ENCODE measurements at places on chromosomes 2 and 18.

DNA sequence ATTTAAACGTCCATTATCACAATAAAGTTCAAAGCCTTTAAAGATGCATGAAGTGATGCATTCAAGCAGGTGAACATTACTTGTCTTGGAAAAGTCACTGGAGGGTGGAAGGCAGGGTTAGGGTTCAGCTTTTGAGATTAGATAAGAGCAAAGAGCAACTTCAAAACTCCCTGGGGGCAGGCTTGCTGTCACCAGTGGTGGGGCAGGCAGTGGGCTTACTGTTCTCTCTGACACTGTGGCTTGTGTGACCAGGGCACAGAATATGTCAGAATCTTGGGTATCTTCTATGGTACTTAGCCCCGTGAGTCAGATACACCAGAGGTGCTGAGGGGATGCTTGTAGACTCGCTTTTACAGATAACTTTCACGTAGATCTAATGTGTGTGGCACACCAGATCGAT, 52.8 kb downstream of the WIPF1 start:
- no peak for DNase-seq

- DNase-seq: peak; percentile 64
These were observed 18.0 kb downstream of the ZC3H15 start for GRCh38 chr2:186503827-186504606.

DNA sequence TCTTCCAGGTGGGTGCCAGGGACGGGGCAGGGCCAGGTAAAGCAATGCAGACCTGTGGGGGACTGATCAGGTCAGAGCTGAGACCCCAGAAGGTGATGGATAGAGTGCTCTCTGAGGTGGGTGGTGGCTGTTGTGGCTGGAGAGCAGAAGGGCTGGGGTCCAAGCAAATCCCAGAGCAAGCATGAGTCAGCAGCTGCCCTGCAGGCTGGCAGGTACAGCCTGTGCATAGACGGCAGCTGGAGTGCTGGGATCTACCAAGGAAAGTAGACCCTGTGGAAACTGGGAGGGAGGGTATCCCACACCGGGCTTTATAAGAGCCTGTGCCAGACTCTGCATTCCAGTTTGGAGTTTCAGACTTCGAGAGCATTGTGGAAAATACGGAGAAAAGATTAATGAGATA, 663 bp downstream of the TRIM54 start:
- DNase-seq: no peak

- DNase-seq: no peak
These were observed 97.2 kb downstream of the VAPA start for GRCh38 chr18:10011061-10011460.

- DNase-seq: no peak
These were observed 163.0 kb downstream of the PHLPP1 start for GRCh38 chr18:62878305-62878704.

- DNase-seq: no peak
These were observed 7.7 kb downstream of the RAB27B start for GRCh38 chr18:54835944-54836343.
